Fibroblast of lung (primary cell): ENCODE measurements at places on chromosomes 2 and 18. TPM values are rescaled to one million over a fixed set of nuclear protein-coding genes. Genes with fewer than 3 reads are reported as not detected.

DNA sequence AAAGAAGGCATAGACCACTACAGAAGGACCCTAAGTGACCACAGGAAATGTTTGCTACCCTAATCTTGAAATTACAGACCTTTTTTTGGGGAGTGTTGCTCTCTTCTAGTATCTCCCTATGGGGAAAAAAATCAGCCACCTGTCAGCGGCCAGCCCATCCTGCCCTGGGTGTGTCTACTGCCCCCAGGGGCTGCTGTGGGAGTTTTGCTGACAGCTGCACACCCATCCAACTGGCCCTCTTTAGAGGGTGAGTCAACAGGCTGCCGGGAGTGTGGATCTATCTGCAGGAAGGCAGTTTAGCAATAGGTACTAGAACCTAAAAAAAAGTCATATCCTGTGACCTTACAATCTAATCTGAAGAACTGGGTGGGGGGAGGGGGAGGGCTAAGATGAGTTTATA, 796 bp upstream of the DYSF start:
- no peaks in the 10 kb centered on the region for H3K36me3 ChIP-seq
- H3K27ac ChIP-seq, result no peak overlapping the region
- peak; percentile 9 for DNase-seq
- H3K27me3 ChIP-seq, result peaks cover 22% of the 10 kb centered on the region
- H3K4me3 ChIP-seq, result no peak overlapping the region
- no peaks in the 10 kb centered on the region for H3K4me1 ChIP-seq

- no peaks in the 10 kb centered on the region for H3K27me3 ChIP-seq
- no peak for DNase-seq
- no peak overlapping the region for H3K4me3 ChIP-seq
- H3K4me1 ChIP-seq, result peaks cover 17% of the 10 kb centered on the region
- no peak overlapping the region for H3K27ac ChIP-seq
Observed at GRCh38 chr2:48108455-48108854, 202.2 kb upstream of the FBXO11 start.

DNA sequence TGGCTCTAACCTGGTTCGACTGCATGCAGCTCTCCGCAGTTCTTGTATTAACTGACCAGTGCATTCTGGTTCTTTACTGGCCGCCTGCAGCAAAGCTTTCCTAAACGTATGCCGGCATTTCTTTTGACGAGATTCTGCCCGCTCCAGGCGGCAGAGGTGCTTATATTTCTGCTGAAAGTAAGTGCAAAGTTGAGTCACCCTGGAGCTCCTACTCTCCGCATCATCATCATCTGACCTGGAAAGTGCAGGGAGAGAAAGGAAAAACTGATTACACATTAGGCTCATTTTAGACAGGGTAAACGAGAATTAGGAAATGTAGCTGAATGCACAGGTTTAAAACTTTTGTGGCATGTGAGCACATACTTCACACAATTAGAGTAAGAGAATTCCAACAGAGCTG, 57.9 kb downstream of the INO80D start:
- no peaks in the 10 kb centered on the region for H3K36me3 ChIP-seq
- no peak overlapping the region for H3K27ac ChIP-seq
- H3K4me3 ChIP-seq, result no peak overlapping the region
- H3K27me3 ChIP-seq, result no peaks in the 10 kb centered on the region

DNA sequence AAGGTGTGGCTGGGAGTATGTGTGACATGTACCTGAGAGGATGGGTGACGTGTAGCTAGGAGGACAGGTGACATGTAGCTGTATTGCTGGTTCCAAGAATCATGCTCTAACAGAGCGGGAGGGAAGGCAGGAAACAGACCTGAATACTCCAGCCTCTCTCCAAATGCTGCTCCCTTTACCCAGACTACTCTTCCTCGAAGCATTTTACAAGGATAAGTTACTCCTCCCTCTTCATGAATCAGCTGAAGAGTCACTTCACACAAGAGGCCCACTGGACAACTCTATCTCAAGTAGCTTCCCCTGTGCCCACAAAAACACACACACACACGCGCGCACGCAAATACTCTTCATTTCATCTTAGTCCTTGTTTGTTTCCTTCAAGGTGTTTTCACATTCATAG, 52.6 kb upstream of the KIDINS220 start:
- no peaks in the 10 kb centered on the region for H3K4me1 ChIP-seq
- DNase-seq, result no peak
- H3K27me3 ChIP-seq, result no peaks in the 10 kb centered on the region
- H3K36me3 ChIP-seq, result no peaks in the 10 kb centered on the region
- no peak overlapping the region for H3K27ac ChIP-seq

DNA sequence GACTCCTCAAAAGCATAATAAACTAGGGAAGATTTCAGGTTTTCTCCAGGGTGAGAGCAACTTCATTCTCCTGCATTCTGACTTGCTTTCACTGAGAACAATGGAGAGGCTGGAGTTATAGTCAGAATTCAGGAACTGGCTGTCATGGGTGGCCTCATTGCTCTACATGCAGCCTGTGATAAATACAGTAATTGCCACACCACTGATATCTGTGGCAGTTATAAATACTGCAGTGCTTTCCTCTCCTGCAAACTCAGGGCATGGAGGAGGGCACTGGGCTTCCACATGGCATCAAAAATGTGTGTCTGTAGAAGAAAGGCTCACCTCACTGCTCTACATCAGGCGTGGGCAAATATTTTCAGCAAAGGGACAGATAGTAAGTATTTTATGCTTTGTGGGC, 510.2 kb downstream of the ZNF516 start:
- no peaks in the 10 kb centered on the region for H3K27me3 ChIP-seq
- H3K4me3 ChIP-seq, result no peak overlapping the region
- H3K4me1 ChIP-seq, result no peaks in the 10 kb centered on the region
- no peaks in the 10 kb centered on the region for H3K36me3 ChIP-seq

GRCh38 chr2:19185086-19185485, 173.3 kb downstream of the OSR1 start:
- no peak overlapping the region for H3K27ac ChIP-seq
- no peaks in the 10 kb centered on the region for H3K36me3 ChIP-seq
- no peaks in the 10 kb centered on the region for H3K27me3 ChIP-seq
- no peak overlapping the region for H3K4me3 ChIP-seq
- no peak for DNase-seq

The KLF7 gene
- 11.3 and 12.9 TPM in 2 replicates for total RNA-seq

The IL1R1 gene
- total RNA-seq, result 110 and 173 TPM in 2 replicates

The AGXT gene
- total RNA-seq, result not detected in 2 replicates

The IKZF2 gene
- total RNA-seq, result 8.2 and 17.2 TPM in 2 replicates

The TCF23 gene
- total RNA-seq, result under 0.01 TPM in 1 of 2 replicates, not detected in the other

The WDCP gene
- total RNA-seq, result 9.5 and 10.4 TPM in 2 replicates
